ENCODE measurements at places on chromosomes 13 and 19.

- DNase-seq: no peak
Observed at GRCh38 chr19:41545547-41545946, 30.4 kb upstream of the CEACAM21 start.

GRCh38 chr13:45231305-45231704 is 30.5 kb upstream of the KCTD4 start:
- no peak for DNase-seq

DNA sequence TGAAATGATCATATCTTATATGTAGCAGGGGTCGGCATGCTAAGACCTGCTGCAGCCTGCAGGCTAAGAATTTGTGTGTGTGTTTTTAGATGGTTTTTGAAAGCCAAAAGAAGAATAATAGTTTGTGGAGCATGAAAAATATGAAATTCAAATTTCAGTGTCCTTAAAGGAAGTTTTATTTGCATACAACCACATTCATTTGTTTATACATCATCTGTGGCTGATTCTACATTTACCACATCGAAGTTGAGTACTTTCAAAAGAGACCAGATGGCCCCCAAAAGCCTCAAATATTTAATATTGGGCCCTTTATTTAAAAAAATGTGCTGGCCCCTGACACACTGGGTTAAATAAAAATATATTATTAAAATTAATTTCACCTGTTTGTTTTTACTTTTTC is 1.3 kb downstream of the HAS1 start:
- DNase-seq: no peak

- no peak for DNase-seq
Observed at GRCh38 chr19:752652-753517, 2.0 kb downstream of the MISP start.

DNA sequence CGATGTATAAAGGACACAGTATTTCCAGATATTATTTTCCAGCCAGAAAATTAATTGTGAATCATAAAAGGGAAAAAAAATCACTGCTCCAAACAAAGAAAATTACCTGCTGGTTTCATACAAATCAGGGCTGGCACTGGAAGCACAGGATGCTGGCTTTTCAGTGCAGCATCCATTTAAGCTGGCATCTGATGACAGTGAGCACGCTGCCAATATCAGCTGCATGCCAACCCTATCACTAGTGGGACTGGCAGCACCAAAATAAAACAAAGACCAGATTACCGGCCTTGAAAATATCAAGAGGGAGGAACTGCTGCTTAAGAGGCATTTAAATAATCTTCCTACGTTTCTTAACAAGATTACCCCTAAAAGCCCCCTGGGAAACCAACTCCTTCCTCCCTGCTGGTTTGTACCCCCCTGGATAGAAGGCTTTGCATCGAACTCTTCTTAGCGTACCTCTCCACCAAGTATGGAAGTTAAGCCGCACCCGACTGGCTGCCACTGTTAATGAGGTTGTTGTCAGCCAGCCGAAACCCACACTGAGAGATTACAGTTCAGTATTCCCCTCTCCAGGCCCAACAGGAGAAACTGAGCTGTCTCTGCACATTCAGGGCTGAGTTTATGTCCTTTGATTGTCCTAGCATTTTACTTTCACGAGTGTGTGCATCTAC is 257.8 kb downstream of the EFNB2 start:
- DNase-seq: no peak
